ENCODE measurements at places on chromosomes 6 and 20.

DNA sequence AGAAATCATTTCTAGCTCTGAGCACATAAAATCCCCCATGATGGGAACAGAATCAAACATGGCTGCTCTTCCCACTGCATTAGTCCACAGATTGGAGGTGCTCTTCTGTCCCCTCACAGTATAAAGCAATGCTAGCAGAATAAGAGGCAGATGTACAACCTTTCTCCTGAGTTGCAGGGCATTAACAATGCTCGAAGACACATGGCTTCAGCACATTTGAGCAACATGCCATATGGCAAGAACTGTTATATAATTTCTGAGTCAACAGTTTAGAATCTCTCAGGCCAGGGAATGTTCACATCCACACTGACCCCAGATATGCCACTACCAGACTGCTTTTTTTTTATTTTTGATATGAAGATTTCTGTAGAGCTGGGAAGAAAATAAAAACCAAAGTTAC is 119.6 kb downstream of the KIF13A start:
- no peak for DNase-seq

GRCh38 chr6:111925296-111925695 is 52.0 kb upstream of the FYN start:
- no peak for DNase-seq

GRCh38 chr20:39825950-39826349 is 863.1 kb downstream of the MAFB start:
- DNase-seq = no peak

DNA sequence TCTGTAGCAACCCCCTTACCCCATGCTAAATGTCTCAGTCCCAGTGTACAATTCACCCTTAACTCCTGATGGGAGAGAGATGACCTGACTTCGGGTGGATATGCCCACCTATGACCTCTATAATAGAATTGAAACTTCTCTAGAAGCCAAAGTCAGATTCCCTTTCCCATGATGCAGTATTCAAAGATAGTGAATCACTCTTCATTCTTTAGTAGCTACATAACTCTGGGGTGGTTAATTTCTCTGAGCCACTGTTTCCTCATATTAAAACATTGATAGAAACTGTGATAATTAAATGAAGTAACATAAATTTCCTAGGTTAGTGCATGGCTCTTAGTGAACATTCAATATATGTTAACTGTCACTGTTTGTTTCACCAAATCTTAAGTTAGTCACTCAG is 500.4 kb downstream of the COL12A1 start:
- no peak for DNase-seq

GRCh38 chr6:152189736-152190135 is 382.3 kb downstream of the ESR1 start:
- no peak for DNase-seq

DNA sequence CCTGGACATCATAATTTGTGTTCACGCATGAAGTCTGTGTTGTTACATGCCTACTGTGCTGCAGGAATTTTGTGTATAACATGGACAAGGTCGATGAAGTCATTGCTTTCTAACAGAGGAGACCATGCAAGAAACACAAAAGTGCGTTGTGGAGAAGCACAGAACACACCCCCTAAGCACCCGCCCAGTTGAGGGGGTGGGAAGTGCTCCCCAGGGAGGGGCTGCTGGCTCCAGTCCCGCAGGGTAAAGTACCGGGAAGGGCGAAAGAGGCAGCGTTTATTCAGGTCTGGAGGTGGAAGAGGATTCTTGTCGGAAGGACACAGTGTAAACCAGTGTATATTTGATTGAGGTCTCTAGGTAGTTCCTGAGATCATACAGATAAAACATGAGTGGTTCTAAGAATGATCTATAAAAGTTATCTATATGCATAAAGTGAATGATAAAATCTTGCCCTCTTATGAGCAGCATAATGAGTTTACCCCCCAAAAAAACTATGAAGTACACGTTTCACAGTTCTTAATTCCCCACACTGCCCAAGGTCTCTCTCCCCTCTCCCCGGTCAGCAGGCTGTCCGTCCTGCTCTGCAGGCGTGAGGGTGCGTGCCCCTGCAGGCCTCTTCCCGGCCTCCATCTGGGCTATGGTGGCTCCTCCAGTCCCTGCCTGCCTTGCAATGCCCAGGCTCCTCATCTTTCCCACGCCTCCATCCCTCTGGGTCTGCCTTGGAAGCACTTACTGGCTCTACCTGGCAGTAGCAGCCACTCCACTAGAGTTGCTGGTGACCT is 159.7 kb downstream of the THBS2 start:
- no peak for DNase-seq

GRCh38 chr20:48314925-48315592 is 512.7 kb downstream of the PREX1 start:
- DNase-seq = no peak

DNA sequence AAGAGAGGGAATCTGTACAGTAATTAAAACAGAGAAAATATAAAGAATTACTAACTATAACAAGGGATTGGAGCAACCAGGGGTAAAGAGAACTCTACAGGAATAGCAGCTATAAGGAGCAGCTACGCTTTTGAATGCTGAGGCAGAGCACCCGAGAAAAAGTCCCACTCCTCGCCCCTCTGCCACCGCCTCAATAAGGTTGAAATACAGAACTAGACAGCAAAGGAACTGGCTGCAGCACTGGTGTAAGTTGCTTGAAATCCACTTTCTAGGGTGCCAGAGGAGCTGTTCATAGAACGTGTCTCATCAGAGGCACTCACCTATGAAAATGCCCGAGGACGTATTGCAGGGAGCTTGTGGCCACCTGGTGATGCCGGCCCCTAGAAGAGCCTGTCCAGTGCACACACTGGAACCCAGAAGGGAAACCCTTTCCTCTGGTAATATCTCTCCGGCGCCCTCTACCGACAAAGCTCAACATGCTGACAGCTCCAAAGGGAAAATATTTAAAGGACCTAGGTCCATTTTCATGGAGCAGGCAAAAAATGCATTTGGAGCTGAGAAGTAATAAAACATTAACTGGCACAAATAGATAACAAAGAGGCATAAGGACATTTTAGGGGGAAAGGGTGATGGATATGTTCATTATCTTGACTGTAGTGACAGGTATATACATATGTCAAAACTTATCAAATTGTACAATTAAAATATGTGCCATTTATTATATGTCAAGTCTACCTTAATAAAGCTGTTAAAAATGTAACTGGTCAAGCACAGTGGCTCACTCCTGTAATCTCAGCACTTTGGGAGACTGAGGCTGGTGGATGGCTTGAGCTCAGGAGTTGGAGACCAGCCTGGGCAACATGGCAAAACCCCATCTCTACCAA is 137.4 kb upstream of the HDAC2 start:
- DNase-seq = peak; percentile 25

- no peak for DNase-seq
These were observed 37.3 kb downstream of the PGM3 start for GRCh38 chr6:83155794-83156193.

- DNase-seq = no peak
These were observed 12.9 kb upstream of the C20orf144 start for GRCh38 chr20:33649201-33649681.

DNA sequence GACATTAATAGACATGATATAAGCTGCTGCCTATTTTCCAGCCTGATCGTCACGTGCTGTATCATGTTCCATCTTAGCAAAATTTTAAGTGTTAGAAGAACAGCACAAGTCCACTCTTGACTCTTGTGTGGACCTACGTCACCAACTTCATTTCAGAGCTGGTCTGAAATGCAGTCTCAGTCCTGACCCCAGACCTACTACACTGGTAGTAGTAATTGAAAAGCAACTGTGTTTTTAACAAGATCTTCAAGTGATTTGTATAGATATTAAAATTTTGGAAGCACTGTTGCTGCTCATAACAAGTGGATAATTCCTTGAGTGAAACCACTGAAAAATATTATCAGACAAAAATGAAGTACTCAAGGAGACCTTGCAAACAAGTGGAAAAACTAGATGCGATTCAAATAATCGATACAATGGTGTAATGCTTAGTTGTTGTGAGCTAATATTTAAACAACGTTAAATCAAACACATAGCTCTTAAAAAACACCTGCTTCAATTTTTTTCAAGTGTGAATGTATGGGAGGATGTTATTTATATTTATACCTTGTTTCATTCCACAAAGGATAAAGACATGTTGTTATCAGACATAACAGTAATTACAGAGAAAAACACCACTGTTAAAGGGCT is 110.9 kb upstream of the JAG1 start:
- no peak for DNase-seq

- no peak for DNase-seq
These were observed 14.9 kb downstream of the TREML2 start for GRCh38 chr6:41186031-41186562.

DNA sequence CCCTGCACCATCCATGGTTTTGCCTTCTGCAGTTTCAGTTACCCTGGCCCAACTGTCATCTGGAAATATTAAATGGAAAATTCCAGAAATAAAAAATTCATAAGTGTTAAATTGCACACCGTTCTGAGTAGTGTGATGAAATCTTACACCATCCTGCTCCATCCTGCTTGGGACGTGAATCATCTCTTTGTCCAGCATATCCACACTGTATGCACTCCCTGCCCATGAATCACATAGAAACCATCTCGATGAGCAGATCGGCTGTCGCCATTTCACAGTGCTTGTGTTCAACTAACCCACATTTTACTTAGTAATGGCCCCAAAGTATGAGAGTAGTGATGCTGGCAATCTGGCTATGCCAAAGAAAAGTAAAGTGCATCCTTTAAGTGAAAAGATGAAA is 105.9 kb upstream of the ID4 start:
- peak; percentile 66 for DNase-seq

DNA sequence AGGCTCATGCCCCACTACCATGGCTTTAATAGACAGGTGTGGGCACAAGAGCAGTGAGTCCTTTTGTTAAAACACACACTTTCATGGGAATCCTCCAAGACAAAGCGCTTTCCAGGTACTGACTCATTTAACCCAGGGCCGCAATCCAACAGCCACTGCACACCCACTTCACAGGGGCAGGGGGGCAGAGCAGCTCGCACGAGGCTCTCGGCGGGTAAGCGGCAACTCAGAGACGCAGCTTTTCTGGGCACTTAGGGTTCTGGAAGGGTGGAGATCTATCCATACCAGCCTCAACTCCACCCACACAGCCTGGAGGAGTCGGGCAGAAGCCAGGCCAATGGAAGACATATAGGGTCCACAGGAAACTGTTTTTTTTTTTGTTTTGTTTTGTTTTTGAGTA is 28.6 kb downstream of the PSMG4 start:
- no peak for DNase-seq

DNA sequence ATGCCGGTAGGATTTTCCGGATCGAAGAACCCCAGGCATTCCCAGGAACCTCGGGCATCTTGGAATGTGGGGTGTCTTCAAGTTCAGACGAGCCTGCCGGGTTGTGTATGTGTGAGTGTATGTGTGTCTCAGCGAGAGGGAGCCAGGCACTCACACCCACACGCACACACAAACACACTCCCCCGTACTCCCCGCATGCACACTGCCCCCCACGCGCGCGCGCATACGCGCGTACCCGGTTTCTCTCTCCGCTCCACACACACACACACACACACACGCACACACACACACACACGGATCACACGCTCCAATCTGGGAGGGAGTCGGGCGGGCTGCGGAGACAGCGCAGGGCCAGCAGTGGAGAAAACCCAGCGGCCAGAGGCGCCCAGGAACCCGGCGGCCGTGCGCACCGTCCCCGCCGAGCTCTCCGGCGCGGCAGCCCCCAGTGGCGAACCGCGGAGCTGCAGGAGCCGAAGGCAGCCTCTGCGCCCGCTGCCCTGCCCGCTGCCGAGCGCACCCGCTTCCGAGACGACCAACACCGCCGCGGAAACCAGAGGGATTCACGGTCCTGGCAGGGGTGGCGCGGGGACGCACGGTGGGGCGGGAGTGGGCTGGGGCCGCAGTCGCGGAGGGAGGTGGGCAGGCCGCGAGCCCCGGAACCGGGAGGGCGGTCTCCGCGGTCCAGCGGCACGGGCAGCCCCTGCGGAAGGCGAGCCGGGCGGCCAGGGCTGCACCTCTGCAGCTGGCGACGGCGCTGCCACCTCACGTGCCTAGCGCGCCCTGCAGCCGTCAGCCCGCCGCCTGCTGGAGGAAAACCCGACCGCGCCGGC is at the start of gene LRFN2:
TSS of gene LRFN2 (minus strand) at position 125 of the 830 bp plus-strand sequence.
- DNase-seq = peak; percentile 39

GRCh38 chr6:72939004-72939403 is 286.3 kb downstream of the KHDC1L start:
- no peak for DNase-seq

DNA sequence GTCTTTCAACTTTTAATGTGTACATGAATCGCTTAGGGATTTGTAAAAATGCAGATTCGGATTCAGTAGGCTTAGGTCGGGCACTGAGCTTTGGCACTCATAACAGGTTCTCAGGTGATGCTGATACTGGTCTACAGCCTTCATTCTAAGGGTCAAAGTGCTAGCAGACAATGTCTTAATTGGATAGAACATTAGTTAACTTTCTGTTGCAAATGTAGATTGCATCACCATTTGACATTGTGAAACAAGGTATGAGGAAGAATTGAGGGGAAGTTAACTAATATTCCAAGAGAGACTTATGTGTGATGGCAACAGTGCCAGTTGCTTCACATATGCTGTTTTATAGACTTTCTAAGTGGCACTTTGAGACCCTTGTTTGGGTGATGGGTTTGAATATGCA is 86.9 kb downstream of the MLIP start:
- no peak for DNase-seq

DNA sequence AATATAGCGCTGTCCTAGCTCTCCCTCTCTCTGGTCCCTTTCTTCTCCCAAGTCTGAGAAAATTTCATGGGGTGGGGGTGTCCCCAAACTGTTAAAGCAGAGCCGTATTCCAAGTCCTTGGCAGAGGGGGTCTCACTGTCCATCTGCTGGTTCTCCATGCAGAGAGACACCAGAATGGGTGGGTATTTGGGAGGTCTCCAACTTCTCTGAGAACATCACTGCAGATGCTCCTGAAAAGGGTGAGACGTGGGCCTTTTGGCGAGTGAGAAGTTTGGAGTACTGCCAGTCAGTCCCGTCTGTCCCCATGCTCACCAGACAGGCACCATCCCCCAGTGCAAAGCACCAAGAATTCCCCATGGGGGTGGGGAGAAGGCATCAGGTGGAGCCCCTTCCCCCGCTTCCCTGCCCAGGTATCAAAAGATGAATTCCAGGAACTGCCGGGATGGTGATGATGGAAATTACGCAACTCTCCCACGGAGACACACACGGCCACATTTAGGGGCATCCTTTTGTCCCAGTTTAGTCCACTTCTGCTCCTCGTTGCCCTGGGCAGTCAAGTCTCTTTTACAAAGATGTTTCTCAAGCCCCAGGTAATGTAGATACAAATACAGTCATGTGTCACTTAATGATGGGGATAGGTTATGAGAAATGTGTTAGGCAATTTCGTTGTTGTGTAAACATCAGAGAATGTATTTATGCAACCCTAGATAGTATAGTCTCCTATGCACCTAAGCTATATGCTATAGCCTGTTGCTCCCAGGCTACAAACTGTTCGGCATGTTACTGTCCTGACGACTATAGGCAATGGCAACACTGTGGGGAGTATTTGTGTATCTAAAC is 73.4 kb upstream of the SRSF6 start:
- DNase-seq = no peak

Data from A549 (cell line).